ENCODE measurements at places on chromosomes 1 and 21.

DNA sequence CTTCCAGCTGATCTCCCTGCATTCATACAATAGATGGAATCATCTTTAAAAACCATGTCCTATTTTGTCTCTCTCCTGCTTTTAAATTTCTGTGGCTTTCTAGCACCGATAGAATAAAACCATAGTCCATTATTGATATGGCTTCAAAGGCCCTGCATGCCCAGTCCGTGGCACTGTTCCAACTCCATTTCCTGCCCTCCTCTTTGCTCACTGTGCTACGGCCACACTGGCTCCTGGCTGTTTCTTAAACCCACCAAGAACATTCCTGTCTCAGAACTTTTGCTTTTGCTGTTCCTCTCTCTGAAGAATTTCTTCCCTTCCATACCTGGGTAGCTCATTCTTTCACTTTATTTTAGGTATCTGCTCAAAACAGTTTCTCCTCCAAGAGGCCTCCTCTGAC lies 7.2 kb downstream of the SLAMF1 start:
- DNase-seq = no peak

GRCh38 chr1:59971464-59971911 lies 44.9 kb upstream of the CYP2J2 start:
- DNase-seq = peak; percentile 72

- peak; percentile 44 for DNase-seq
Observed at GRCh38 chr1:156627313-156627880, 8.2 kb downstream of the HAPLN2 start.

GRCh38 chr1:82034812-82035211 lies 234.1 kb downstream of the ADGRL2 start:
- DNase-seq = no peak

GRCh38 chr1:173038875-173039554 lies 11.7 kb downstream of the TNFSF18 start:
- DNase-seq = no peak

DNA sequence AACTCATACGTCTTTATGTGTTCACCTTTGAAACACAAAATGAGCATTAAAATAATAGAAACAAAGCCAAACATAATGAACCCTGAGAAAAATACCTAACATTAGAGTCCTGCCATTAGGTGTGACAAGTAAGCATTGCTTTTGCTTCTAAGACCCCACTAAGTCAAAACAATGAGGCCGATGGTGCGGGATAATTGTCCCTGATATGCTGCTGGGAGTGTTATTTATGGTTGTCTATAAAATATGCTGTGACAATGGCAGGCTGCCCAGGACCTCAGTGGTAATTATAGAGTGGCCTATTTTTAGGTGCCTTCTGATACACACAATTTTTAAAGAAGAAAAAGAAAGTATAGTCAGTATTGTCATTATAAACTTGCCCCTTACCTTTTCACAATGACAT lies 1423.1 kb downstream of the AMY1C start:
- DNase-seq = peak; percentile 17

DNA sequence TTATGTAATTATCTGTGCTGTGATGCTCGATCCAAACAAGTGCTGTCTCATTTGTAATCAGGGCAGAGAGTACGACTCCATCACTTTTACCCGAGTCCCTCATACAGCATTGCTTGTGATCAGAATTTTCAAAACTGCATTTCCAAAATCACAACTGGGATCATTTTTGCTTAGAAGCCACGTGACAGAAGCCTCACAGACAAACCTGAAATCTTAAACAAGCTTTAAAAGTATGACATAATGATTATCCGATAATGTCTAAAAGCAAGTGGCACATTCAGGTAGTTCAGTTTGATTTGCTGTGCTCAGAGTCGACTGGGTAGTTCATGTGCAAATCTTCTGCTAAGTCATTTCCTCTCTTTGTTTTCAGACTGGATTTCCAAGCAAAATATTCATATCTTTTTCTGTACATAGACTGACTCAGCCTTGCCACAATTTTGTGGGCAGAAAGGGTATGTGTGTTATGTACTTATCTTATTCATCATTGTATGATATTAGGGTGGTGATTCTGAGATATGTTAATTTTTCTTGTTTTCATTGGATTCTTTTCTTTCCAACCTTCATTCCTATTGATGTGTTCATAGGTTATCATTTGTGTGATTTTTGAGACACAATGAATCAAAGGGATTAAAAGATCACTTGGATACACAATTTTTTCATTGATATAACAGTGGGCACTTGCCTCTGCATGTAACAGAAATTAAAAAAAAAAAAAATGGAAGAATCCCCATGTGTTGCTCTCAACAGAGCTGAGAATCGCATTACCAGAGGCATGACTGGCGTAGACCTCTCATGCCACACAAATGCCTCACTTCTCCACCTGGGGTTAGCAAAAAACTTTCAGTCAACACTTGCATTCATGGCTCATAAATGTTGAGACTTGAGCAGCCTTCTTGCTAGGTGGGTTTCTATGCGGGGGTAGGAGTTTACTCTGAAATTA lies 355.7 kb downstream of the LTN1 start:
- DNase-seq = no peak

- no peak for DNase-seq
Observed at GRCh38 chr1:58786927-58787245, 3.0 kb upstream of the JUN start.

DNA sequence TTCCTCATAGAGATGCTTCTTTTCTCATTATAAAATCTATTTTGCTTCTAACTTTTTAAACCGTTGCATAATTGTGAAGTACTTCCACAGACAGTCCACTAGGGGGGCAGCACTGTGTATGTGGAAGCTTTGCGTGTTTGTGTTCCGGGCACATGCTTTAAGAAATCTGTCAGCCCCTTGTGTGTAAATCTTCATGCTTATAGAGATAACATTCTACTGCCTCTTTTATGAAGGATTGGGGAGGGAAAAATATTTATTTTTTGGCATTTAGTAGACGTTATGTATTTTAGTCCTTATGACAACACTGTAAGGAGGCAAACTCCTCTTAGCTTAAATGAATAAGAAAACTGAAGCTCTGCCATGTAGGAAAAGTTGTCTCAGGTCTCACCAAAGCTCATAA lies 157.3 kb upstream of the PTGFR start:
- no peak for DNase-seq

DNA sequence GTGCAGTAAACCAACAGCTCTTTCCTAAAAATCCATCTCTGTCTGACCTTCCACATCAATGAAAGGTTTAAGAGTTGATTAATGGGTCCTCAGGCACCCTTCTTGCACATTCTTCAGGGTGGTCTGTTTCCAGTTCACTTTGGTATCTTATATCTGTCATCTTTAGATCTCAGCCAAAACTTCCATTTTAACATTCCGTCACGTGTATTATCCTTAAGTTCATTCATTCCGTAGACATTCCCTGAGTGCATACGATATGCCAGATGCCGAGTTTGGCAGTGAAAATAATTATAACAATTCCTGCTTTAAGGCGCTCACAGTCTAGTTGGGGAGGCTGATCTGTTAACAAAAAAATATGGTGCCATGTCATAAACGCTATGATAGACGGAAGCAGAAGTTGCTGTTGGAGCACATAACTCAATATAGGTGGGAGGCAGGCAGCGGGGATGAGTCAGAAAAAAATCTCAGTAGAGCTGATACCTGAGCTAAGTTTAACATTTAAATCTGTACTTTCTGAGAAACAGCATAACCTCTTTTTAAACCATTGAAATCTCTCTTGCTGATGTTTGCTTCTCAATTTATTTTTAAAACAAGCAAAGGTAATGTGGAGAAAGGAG lies 59.6 kb upstream of the HOOK1 start:
- no peak for DNase-seq

DNA sequence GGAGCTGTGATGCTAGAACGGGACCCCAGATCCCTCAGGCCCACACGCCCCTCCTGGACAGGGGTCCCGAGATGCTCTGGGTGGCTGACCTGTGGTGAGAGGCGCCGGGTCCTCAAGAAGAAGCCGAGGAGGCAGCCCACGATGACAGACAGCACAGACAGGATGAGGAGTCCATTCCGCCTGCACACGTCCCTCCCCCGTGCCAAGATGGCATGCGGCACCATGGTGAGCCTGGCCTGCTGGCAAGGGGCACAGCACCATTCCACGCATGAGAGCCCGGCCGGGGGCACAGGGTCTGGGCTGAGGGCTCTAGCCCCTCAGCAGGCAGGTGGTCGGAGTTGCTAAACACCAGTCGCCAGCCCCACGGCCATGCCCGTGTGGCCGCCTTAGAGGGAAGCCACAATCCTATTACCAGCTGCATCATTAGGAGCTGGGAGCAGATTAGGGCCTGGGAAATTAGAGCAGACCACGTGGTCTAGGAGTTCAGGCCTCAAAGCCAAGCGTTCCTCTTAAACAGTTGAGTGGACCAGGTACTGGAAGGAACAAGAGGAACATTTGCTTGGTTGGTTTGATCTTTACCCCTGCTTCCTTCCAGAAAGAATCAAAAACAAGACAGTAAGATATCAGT lies at the start of gene SLC1A7:
Gene SLC1A7 (minus strand): TSS at position 413 of the 628 bp plus-strand sequence. CDS start 189 bp downstream, at position 224.
- DNase-seq = no peak

- DNase-seq = no peak
Observed at GRCh38 chr1:192852001-192852947, 43.4 kb downstream of the RGS2 start.

DNA sequence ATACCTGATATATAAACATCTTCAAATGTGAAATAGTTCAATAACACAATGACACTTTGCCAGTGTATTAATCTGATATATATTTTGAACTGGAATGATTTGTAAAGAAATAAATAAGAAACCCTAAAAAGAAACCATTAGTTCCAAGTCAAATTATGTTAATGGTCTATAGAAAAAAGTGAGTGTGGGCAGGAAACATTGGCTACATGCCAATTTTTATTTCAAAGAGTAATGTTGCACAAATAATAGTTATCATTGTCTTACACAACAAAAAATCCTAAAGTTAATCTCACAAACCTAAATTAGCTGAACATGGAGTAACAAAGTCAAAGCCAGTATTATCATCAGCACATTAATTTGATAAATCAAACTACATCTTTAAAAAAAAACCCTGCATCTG lies 37.9 kb upstream of the BATF3 start:
- DNase-seq = no peak

GRCh38 chr1:183032122-183032921 lies 9.1 kb downstream of the LAMC1 start:
- DNase-seq = no peak

DNA sequence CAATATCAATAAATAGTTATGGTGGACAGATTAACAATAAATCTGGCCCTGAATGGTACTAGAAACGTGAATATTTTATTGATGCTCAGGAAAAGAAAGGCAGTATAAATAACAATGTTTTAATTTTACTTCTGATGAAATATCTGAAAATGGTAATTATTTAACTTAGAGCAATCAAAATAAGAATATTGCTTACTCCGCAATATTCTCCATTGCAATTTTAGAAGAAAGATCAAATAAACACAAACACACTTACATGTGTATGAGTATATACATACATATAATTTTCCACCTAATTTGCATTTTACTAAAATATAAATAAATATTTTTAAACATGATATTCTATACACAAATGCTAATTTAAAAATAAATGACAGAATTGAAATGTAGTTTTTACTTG lies 1130.5 kb downstream of the NCAM2 start:
- no peak for DNase-seq

DNA sequence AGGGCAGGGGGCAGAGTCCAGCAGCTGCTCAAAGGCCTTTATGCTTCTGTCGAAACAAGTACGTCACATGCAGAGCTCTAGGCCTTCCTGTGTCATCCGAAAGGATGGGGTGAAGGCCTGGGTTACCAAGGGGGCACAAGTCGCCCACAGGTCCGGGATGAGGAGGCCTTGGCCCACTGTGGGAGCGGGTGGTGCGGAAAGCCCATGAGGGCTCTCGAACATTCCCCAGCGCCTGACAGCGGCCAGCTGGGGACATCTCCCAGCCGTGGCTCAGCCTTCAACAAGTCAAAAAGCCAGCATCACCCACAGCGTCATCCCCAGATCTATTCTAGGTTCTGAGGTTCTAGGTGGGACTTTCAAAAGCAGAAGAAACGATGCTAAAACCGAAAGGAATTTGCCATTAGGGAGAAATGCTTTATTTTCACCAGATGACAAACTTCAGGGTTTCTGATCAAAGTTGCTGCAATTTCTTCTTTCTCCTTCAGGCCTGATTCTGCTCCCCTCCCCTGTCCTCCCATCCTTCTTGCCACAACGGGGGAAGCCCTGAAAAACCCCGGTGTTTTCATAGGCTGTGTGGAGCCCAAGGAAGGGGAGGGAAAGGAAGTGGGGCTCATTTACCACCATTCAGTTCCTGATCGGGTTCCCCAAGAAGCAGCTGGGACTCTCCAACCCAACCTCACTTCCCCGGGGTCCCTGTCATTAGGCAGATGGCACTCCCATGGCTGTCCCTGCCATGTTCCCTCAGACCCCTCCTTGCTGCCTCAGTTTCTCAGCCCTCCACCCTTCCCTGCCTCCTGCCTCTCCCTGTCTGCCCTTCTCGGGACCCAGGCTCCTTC lies 17.6 kb downstream of the GPR137B start:
- no peak for DNase-seq

GRCh38 chr1:6660415-6661049 lies 35.9 kb downstream of the THAP3 start:
- DNase-seq = no peak

DNA sequence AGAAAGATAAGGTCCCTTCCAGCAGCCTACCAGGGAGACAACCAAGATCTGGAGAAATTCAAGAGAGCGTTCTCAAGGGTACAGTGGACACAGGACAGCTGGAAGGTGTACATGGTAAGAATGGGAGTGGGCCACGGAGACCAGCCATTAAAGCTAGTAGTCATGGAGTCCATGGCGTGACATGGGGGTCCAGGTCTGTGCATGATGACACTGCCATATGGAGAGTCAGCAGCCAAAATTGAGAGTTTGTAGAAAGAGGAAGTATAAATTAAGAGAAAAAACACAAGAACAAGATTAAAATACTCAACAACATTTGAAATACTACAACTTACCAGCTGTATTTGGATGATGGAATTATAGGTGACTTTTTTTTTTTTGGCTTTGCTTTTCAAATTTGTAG lies 7.9 kb upstream of the LORICRIN start:
- DNase-seq = no peak

DNA sequence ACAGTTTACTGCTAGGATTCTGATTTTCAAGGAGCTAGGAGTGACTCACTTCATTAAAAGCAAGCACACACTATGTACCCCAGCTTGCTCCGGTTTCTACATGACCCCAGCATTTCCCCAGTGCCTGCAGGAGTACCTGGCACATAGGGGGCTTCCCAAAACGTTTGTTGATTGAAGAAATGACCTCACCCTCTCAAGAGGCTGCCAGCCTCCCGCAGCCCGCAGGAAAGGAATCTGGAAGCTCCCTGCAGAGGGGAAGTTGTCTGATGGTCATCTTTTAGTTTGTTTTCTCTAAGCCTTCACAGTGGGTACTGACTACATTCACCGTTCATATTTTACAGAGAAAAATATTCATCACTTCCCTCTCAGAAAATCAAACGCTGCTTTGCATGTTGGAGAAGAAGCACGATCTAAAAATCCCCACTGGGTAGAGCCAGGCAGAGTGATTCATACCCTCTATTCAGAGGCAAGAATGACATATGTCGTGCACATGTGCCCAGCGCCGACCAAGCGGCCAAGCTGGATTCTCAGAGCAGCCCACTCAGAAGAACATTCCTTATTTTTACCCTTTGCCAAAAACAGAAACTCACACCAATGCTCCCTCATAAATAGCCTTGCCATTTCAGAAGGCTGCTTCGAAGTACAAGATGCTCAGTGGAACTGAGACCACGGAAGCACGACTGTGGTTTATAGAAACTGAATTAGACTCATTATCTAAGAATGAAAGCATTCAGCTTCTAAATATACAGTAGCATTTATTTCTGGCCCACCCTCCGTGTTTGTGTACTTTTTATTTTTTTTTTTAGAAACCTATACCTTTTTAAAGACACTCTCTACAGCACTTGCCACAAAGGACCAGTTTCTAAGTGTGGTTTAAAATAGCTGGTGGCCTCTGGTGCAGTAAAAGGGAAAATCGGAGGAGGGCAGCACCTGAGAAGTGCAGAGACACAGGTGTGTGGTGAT lies 143.2 kb downstream of the MIS18A start:
- no peak for DNase-seq

All from NCI-H774 (cell line).